ENCODE measurements at places on chromosomes 6 and 20.
A peak's percentile ranks its signal among the peaks of the same experiment; 100 is the strongest.

DNA sequence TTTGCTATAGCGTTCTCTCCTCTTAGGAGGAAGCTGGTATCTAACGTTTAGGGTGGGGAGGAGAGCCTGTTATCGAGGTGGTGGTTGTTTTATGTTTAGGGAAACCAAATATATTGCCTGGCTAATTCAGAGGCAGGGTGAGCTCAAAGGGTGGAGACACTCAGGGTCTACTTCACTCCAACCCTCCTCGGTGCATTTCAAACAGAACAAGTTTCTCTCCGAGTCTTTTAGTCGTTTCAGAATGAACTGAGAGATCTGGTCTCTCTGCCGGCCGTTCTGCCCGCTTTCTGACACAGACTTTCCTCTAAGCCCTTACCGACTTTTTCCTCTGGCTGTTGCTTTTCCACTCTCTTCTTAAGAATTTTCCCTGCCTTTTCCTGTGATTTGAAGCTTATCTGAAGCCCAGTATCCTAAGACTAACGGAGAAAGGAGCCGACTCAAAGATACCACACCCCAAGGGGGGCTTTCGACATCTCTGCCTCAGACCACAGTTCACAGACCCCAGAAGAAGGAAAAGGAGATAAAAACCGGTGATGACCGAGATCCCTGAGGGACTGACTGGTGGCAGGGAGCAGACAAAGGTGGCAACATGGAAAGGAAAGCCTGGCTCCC lies 865 bp downstream of the STK38 start:
- no peak for DNase-seq

- DNase-seq = no peak
These were observed 17.6 kb downstream of the TMEM74B start for GRCh38 chr20:1166948-1167720.

GRCh38 chr6:156747715-156748114 lies 29.5 kb upstream of the ARID1B start:
- no peak for DNase-seq

GRCh38 chr20:57756213-57756612 lies 46.4 kb upstream of the PMEPA1 start:
- DNase-seq = no peak

DNA sequence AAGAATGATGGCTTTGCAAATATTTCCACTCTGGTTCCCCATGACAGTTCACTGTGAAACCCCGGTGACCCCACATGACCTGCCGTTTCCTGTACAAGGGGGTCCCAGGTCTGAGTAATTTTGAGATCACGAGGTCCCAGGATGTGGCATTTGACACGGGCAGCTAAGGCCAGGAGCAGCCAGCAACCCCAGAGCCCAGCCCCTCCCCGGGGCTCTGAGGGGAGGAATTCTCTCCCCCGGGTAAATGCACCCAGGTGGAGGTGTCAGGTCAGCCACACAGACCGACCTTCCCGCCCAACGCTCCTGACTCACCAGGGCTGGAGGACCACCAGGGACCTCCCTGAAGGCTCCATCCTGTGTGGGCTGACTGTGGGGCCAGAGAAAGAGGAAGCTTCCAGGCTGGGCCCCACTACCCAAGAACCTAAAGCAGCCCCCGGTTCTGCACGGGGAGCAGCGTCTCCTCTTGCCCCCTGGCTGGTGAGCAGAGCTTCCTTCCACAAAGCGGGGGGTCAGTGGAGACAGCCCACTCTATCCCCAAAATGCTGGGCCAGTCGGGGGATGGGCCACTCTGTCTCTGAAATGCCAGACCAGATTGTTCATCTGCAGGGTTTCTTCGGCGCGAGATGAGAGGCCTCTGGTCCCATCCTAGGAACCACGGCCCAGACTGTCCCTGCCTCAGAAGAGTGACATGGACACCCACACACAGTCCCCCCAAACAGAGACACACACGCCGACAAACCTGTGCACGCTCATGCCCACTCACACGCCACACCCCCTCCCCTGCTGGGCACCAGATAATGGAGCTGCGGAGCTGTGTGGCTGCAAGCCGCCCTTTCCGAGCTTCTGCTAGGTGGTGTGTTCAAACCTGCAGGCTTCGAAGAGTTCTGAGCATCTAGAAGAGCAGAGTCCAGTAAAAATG lies 23.4 kb upstream of the SLCO4A1 start:
- DNase-seq = no peak

DNA sequence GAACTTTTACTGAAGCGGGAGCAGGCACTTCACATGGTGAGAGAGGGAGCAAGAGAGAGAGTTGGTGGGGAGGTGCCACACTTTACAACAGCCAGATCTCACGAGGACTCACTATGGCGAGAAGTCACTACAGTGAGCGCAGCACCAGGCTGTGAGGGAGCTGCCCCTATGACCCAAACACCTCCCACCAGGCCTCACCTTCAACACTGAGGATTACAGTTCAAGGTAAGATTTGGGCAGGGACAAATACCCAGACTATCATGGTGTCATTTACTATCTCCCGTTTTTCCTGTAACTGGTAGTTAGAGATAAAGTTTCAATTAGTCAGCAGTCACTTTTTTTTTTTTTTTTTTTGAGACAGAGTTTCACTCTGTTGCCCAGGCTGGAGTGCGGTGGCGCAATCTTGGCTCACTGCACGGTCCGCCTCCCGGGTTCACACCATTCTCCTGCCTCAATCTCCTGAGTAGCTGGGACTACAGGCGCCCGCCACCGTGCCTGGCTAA lies 7.8 kb downstream of the RBCK1 start:
- DNase-seq = no peak

DNA sequence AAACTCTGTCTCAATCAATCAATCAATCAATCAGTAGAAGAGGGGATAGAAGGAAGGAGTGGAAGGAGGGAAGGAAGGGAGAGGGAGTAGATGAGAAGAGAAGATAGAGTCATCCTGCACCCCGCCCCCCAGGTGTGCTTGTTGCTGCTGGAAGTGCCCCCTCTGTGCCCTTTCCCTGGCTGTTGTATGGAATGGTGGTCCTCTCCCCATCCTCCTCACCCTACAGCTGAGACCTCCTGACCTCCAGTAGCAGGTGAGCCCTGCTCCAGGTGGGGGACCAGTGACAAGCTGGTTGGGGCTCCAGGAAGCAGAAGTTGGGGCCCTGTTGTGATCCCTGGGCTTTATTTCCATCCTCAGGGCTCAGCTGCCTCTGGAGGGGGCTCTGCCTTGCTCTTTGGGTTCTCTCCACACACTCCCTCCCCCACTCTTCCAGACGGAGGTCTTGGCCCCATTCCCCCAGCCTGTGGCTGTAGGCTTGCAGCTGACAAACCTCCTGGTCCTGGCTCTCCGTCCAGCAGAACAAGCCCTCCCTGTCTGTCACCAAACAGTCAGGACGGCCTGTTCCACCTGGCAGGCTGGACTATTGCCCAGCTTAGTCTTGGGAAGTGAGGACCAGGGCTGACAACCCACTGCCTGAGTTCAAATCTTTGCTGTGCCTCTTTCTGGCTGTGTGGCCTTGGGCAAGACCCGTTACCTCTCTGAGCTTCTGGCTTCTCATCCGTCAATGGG lies 26.0 kb upstream of the SCRT2 start:
- no peak for DNase-seq

- no peak for DNase-seq
These were observed 8.9 kb upstream of the MLN start for GRCh38 chr6:33812669-33813068.

- no peak for DNase-seq
These were observed 98.5 kb upstream of the ZFP64 start for GRCh38 chr20:52289956-52290565.

DNA sequence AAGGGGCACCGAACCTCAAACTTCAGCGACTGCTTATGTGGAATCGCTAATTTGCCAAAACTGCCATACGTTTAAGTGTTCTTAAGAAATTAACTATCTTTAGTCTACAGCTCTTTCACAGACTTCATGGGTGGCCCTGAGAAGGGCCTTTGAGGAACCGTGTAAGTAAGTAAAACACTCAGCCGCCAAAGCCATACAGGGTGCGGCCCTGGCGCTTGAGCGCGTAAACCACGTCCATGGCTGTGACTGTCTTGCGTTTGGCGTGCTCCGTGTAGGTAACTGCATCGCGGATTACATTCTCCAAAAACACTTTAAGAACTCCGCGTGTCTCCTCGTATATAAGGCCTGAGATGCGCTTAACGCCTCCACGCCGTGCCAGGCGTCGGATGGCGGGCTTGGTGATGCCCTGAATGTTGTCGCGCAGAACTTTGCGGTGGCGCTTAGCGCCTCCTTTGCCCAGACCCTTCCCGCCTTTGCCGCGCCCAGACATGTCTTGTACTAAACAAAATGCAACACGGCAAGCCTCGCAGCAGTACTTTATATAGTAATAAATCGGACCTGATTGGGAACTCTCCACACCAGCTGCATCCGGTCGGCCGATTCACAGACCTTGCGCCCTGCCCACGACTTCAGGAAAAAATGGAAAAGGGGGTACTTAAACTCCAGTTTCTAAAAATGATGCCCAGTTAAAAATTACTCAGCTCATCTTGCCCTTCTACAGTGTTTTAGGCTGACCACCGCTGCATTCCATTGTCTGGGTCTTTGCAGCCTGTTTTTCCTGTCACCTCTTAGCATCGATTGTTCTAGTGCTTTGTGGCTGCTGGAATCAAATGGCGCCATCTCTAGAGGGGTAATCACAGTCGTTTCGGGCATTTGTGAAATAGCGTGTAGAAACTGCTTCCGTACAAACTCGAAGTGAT lies 38.9 kb downstream of the OR2B2 start:
- peak; percentile 30 for DNase-seq

DNA sequence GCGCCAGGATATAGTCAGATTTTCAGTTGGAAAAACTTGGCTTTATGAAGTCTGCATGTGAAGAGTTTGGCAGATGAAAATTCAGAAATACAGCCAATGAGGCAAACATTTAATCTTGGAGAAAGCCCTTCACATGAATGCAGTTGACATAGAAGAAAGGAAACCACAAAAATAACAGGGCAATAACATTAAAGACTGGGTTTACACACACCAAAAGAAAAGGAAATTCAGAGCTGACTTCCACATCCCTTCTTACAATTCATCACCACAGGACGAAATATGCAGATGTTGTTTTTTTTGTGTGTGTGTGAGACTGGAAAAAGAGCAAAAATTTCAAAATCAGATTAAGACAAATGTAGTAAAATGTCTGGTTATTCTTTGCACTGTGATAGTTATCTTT lies 69.8 kb upstream of the HEY2 start:
- no peak for DNase-seq

GRCh38 chr6:1200409-1201101 lies 111.3 kb upstream of the FOXQ1 start:
- DNase-seq = no peak

DNA sequence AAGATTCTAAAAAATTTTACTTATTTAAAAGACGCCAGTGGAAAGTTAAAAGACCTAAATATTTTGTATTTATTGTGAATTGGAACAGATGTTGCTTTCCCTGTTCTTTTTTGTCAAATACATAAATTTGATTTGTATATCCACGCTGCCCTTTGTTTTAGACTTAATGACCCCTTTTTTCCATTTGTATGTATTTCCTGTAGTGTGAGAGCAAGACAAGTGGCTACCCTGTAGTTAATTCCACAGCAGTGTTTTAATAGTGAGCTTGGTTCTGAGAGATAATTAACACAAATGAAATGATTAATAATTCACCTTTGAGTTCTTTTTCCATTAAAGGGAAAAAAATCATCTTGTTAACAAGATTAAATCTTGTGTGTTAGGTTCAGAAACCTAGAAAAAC lies 16.6 kb downstream of the SH3BGRL2 start:
- no peak for DNase-seq

DNA sequence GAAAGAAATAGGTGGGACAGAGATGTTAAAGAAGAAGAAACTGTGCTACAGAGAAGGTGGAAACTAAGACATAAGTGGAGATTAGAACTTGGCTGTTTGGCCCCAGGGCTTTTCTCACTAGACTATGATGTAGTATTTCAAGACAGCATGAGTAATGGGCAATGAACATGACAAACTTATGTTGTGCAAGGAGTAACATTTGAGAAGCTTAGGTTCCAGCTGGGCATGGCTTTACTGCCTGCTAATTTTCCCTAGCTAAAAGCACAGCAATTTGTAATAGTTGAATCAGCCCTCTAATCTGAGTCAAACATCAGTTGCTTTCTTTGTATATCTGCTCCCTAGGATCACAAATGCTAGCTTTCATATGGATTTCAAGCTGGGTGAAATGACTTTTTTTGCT lies 294.3 kb upstream of the BMP2 start:
- no peak for DNase-seq

DNA sequence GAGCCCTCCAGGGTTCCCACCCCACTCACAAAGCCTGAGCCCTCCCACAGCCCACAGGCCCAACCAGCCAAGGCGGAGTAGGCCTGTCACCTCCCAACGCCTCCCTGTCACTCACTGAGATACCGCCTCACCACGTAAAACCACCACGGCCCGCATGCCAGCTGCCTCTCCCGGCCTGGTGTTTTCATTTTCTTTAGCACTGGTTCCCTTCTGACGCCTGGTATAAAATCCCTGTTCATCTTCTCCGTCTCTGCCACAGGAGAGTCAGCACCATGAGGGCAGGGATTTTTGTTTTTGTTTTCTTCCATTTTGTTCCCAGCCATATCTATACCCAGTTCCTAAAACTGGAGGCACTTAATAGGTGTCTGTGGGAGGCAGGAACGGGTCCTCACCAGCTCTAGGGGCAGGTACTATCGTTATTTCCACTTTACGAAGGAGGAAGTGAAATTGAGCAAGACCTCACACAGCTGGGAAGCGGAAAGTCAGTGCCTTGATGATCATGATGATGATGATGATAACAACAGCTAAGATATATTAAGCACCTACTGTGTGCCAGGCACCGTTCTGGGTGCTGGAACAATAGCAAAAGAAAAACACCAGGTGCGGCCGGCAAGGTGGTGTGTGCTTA lies 58.6 kb downstream of the SNAI1 start:
- DNase-seq = no peak

- DNase-seq = no peak
These were observed 134.2 kb upstream of the THBS2 start for GRCh38 chr6:169387809-169388383.

DNA sequence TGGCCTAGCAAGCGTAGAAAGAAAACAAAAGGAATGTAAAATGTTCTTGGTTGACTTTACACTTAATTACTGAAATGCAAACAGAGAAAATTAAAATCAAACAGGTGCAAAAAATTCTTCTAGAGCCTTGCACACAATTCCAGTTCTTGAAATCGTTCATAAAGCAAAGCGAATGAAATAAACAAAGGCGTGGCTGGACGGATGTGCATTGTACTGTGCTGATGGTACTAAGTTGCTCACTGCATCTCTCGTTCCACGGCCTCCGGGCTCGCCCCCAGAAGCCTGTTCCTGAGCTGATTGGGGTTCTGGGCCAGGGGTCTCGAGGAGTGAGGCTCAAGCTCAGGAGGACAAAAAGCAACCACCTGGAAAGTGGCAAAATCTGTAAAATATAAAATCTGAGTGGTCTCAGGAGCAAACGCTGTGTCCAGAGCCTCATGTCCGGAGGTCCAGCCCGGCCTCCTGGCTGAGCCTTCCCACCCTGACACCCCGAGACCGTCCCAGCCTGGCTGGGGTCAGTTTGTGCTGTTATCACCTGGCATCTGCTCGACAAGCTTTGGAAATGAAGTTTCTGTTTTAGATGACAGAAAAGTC lies 71.3 kb downstream of the TTLL2 start:
- no peak for DNase-seq

DNA sequence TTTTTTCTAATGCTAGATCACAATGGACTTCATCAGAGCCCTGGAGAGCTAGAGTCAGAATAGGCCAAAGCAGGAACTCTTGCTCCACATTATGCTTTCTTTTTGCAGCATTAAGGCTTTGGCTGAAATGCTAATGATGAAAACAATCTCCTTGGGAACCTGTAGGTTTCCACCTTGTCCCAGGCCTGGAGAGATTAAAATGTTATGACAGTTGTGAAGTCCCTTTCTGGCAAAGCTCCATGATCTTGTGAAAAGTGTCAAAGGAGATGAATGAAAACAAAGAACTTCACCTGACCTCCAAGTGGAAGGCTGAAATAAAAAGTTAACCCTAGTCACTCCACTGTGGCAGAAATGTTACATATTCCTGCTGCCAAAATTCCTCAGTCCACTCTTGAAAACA lies 64.0 kb upstream of the LRRC1 start:
- DNase-seq = no peak

All from effector CD8-positive, alpha-beta T cell (primary cell).